ENCODE measurements at places on chromosomes 4 and X.

GRCh38 chr4:183355405-183355804 is 33.2 kb upstream of the CLDN24 start:
- DNase-seq: no peak

DNA sequence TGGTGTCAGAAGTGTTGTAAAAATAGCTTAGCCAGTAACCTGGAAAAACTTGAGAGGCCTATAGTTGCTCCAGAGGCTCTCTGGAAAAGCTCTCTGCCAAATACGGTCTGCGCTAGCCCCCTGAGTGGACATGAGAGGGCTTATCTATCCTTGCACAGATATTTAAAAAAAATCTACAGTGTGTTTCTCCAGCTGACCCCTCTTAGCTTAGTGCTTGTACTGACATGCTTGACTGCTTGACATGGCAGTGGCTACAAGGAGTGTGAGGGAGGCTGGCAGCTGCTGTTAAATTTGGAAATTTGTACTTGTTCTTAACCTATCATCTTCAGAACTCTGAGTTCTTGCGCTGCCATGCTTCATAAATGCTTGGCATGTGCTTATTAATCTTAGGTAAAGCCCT is 229.2 kb downstream of the RBMX2 start:
- no peak for DNase-seq

- DNase-seq: no peak
Observed at GRCh38 chr4:37665333-37666320, 20.5 kb downstream of the RELL1 start.

DNA sequence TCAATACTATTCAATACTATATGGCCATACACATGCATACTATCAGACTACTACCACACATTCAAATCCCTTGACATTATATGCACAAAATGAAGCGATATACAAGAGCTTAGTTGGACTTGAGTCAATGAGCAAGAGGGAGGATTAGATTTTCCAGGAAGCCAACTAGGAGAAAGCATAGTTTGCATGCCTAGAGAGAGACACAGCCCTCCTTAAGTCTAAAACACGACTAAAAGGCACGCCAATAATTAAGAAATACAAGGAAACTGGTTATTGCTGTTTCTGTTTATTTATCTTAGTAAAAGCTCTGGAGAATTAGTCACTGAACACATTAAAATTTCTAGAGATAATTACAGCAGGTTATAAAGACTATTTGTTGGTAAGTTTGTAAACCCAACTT is 21.8 kb downstream of the MBNL3 start:
- DNase-seq: no peak

All from NCI-H1694 (cell line).